ENCODE measurements at places on chromosomes 5 and 9.

DNA sequence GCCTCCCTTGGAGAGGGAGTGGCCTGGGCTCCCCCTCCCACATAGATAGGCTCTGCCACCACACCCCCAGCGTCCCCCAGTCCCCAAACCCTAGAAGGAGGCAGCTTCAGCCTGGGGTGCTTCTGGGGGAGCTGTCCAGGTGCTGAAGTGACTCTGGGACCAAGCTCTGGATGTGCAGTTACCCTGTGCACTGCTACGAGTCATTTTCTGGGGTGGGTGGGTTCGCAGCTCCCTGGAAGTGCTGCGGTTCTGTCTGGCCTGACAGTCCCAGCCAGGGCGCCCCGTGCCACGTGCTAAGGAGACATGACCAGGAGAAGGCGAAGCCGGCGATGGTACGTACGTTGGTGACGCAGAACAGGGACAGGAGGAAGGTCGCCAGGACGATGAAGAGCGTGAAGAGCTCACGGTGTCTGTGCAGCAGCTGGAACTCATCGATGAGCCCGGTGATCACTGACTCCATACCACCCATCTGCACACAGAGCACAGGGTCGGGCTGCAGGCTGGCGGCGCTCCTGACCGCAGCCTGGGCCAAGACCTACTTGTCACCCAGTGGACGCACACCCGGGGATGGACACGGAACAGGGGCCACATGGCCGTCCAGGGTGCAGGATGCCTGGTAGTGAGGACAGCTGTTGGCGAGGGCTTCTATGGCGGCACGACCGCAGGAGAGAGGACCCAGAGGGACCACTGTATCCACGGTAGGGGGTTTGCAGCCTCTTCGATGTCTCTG is 35.7 kb downstream of the SLC6A3 start:
- no peaks in the 10 kb centered on the region for H3K4me1 ChIP-seq
- peak; percentile 67 for DNase-seq
- no peak overlapping the region for H3K4me3 ChIP-seq
- H3K27me3 ChIP-seq, result peaks cover 15% of the 10 kb centered on the region
- H3K27ac ChIP-seq, result no peak overlapping the region

DNA sequence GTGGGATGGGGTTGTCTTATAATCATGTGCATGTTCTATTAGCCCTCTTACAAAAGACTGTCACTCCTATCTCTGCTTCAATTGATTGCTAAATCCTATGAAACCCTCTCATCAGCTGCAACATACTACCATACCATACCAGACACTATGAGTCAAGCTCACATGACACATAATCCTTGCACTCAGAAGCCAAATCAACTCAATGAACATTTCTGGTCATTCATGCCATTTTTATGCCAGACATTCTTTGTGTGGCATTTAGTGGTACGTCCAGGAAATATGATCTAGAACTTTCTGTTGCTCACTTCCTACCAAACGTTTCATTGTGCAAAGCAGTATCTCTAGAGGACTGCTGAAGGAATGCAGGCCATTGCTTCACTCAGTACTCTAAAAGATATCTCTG is 159.2 kb upstream of the GNA14 start:
- H3K27me3 ChIP-seq, result no peaks in the 10 kb centered on the region
- H3K36me3 ChIP-seq, result peaks cover 7% of the 10 kb centered on the region
- H3K4me1 ChIP-seq, result peaks cover 30% of the 10 kb centered on the region
- peak overlapping the region; percentile 69 for H3K27ac ChIP-seq
- DNase-seq, result no peak

DNA sequence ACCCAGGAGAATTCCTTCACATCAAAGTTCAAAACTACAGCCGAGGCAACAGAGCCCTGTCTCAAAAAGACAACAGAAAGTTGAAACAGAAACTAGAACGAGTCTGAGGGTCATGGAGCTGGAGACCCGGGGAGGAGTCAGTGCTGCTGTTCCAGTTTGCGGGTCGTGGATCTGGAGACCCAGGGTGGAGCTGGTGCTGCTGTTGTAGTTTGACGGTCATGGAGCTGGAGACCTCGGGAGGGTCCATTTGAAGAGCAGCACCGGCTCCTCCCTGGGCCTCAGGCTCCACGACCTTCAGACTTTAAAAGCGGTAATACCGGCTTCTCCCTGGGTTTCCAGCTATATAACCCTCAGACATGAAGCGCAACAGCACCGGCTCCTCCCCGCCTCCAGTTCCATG is 13.0 kb upstream of the LCN15 start:
- H3K27ac ChIP-seq, result no peak overlapping the region
- no peaks in the 10 kb centered on the region for H3K4me1 ChIP-seq
- peaks cover 3% of the 10 kb centered on the region for H3K27me3 ChIP-seq
- no peak overlapping the region for H3K4me3 ChIP-seq
- no peaks in the 10 kb centered on the region for H3K36me3 ChIP-seq
- DNase-seq, result no peak

DNA sequence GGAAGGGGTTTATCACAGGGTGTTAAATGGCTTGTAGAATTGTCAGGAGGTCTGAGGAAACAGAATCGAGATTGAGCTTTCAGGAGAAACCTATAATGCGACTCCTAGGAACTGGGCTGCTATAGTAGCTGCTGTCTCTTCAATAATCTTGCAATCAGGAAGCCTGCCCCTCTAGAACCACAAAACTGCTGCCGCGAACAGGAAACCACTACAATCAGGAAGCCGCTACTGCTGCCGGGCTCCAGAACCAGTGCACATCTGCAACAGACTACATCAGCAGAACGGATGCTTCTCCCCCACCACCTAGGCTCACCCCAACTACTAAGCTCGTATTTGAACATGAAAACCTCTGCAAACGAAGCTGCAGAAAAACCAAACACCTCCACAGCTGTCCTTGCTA is 31.6 kb downstream of the TNFSF8 start:
- no peaks in the 10 kb centered on the region for H3K36me3 ChIP-seq
- no peak overlapping the region for H3K4me3 ChIP-seq
- no peak overlapping the region for H3K27ac ChIP-seq
- no peaks in the 10 kb centered on the region for H3K27me3 ChIP-seq

DNA sequence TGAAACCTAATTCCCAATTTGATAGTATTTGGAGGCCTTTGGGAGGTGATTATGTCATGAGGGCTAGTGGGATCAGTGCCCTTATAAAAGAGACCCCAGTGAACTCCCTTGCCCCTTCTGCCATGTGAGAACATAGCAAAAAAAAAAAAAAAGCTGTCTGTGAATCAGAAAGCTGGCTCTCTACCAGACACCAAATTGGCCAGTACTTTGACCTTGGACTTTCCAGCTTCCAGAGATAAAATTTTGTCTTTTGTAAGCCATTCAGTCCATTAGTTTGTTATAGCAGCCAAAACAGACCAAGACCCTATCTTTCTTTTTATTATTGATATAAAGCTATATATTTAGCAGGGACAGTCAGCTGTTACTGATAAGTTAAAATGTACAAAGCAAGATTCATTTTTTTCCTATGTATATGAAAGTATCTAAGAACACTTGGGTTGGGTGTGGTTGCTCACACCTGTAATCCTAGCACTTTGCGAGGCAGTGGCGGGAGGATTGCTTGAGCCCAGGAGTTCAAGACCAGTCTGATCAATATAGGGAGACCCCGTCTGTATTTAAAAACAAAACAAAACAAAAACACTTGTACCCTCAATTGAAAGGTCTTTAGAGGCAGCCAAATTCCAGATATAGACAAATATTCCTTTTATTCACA is 8.1 kb upstream of the C5orf24 start:
- H3K4me1 ChIP-seq, result peaks cover 10% of the 10 kb centered on the region
- no peak overlapping the region for H3K27ac ChIP-seq
- no peak for DNase-seq
- H3K36me3 ChIP-seq, result peaks cover 76% of the 10 kb centered on the region
- no peaks in the 10 kb centered on the region for H3K27me3 ChIP-seq

- no peak overlapping the region for H3K27ac ChIP-seq
- H3K4me1 ChIP-seq, result peaks cover 9% of the 10 kb centered on the region
- peak overlapping the region; percentile 44 for H3K4me3 ChIP-seq
- DNase-seq, result no peak
- peaks cover 19% of the 10 kb centered on the region for H3K27me3 ChIP-seq
Observed at GRCh38 chr9:16871336-16872151, 1.1 kb upstream of the BNC2 start.

- no peaks in the 10 kb centered on the region for H3K4me1 ChIP-seq
- no peak overlapping the region for H3K4me3 ChIP-seq
- no peaks in the 10 kb centered on the region for H3K36me3 ChIP-seq
Observed at GRCh38 chr9:17230646-17231045, 95.8 kb downstream of the CNTLN start.

- H3K4me1 ChIP-seq, result peaks cover 25% of the 10 kb centered on the region
- H3K4me3 ChIP-seq, result peak within 1 kb of the TSS; percentile 95
- H3K27me3 ChIP-seq, result no peaks in the 10 kb centered on the region
- H3K27ac ChIP-seq, result peak within 1 kb of the TSS; percentile 52
- no peak for DNase-seq
Observed at GRCh38 chr9:113876151-113876992, at the start of gene ZNF618. Gene ZNF618, plus strand, starts transcription at chr9:113876309. Its CDS starts 72 bp downstream, at chr9:113876381.

DNA sequence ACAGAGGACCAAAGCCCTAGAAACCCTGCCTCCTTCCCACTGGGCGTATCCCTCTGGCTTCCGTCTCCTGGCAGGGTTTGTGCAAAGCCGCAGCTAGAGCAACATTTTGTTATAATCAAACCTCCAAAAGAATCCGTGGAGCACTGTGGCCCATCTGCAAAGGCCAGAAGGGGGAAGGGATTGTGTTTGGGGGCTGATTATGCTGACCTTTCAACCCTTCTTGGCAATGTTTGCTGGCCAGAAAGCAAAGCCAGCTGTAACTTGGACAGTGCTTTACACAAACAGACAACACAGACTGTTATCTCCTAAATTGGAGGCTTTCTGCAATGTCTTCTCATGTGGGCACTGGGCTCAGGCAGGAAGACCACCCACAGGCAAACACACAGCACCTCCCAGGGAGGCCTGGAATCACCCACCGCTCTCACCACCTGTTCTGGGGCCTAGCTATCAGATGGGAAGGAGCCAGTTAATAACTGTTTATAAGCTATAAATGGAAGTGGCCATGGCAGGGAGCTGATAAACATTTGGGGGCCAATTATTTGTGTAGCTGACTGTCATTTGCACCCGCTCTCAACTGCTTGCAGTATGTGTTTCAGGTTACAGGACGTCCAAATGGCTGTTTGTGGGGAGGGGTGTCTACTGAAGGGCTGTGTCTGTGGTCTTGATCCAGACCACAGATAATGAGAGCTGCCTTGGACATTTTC is 121.6 kb upstream of the ERCC6L2 start:
- peaks cover 3% of the 10 kb centered on the region for H3K4me1 ChIP-seq
- no peak overlapping the region for H3K4me3 ChIP-seq
- no peaks in the 10 kb centered on the region for H3K36me3 ChIP-seq

GRCh38 chr9:14561929-14562405 is 131.3 kb downstream of the ZDHHC21 start:
- no peak overlapping the region for H3K4me3 ChIP-seq
- no peaks in the 10 kb centered on the region for H3K4me1 ChIP-seq
- H3K36me3 ChIP-seq, result no peaks in the 10 kb centered on the region
- no peak for DNase-seq
- no peaks in the 10 kb centered on the region for H3K27me3 ChIP-seq

DNA sequence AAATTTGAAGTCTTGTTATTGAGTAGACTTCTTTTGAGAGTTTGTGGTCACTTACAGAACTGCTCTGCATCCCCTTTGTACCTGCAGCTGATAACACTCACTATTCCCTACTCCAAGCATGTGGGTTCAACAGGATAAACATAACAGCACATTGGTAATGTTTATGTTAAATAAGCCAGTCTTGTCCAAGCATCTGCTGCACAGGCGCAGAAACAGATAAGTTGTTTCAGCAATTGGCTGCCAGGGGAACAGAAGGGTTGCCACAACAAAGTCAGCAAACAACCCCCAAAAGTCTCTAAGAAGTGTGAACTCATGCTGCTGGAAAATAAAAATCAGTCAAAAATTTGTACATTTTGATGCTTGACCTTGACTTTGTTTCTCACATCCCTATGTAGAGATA is 174.6 kb downstream of the GDNF start:
- DNase-seq, result no peak
- no peaks in the 10 kb centered on the region for H3K27me3 ChIP-seq
- H3K27ac ChIP-seq, result no peak overlapping the region

DNA sequence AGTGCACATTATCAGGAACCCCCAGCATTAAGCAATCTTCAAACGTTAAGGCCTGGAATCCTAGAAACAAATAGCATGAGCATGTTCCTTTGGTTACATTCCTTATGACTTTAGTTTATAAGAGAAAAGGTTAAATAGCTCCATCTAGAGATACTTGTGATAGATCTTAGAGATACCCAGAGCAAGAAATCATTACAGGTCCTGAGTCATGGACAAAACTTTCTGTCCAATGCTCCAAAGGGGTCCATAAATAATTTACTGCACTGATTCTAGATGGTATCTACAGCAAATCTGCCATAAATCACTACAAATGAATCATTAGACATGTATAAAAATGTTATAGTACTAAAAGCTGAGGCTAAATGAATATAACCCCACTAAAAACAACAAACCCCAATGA is 139.6 kb downstream of the HTR1A start:
- no peaks in the 10 kb centered on the region for H3K4me1 ChIP-seq
- DNase-seq, result no peak
- H3K36me3 ChIP-seq, result no peaks in the 10 kb centered on the region
- H3K27ac ChIP-seq, result no peak overlapping the region
- peaks cover 4% of the 10 kb centered on the region for H3K27me3 ChIP-seq

DNA sequence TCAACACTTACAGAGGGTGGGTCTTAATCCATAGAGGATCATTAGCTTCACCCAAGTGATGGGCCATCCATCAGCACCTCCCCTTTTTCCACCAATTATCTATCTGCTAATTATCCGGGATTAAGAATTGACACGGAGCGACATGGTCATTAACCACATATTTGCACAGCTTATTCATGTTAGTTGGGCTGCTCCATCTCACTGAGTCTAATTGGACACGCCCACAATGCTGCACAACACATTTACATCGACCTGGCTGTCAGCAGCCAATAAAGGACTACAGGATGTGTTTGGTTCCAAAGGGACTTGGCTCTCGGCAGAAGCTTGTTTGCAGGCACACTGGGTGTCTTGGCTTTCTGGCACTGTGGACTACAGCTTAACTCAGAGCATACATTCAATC is 21.6 kb downstream of the FOXE1 start:
- peak overlapping the region; percentile 93 for H3K27ac ChIP-seq
- no peaks in the 10 kb centered on the region for H3K36me3 ChIP-seq
- H3K4me1 ChIP-seq, result peaks cover 25% of the 10 kb centered on the region

GRCh38 chr5:93337138-93337537 is 243.9 kb downstream of the NR2F1-AS1 start:
- H3K4me3 ChIP-seq, result no peak overlapping the region
- no peak for DNase-seq
- H3K27ac ChIP-seq, result peak overlapping the region; percentile 16
- no peaks in the 10 kb centered on the region for H3K27me3 ChIP-seq
- no peaks in the 10 kb centered on the region for H3K36me3 ChIP-seq

- H3K4me1 ChIP-seq, result no peaks in the 10 kb centered on the region
- H3K4me3 ChIP-seq, result no peak overlapping the region
- peaks cover 9% of the 10 kb centered on the region for H3K27me3 ChIP-seq
- H3K36me3 ChIP-seq, result no peaks in the 10 kb centered on the region
- H3K27ac ChIP-seq, result no peak overlapping the region
Observed at GRCh38 chr5:175715627-175716522, 58.0 kb downstream of the HRH2 start.

All from RWPE2 (cell line).